ENCODE measurements at places on chromosomes 7 and 10.

DNA sequence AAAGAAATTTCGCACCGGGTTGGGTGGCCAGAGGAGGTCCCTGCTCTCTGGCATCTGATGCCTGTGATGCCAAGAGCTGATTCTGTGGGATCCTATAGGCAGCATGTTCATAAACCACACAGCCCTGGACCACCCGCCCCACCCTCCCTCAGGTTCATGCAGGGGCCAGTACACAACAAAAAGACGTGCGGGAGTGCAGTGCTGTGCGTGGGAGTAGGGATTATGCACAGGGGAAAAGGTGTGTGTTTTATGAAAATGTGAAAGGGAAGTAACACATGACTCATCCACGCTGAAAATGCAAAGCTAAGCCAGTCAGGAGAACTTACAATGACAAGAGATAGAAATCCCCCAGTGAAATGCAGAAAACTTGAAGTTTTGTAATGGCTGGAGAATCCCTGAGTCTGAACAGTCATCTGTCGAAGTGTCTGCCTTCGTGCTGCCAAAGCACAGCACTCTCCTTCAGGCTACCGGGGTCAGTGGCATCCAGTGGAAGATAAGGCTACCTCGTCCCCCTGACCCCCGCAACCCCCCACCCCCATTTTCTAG, 1.1 kb downstream of the KIAA1217 start:
- DNase-seq: peak; percentile 65

DNA sequence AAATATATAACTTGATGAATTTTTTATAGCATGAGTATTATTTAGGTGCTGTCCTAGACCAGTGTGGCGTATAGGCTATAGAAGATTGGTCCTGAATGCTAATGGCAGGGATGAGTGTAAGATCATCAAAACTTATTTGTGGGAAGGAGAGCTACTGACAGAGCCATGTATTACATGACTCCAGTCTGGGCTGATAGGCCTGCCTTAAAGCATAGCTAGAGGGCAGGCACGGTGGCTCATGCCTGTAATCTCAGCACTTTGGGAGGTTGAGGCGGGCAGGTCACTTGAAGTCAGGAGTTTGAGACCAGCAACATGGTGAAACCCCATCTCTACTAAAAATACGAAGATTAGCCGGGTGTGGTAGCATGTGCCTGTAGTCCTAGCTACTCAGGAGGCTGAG, 198.1 kb upstream of the KLF14 start:
- no peak for DNase-seq

DNA sequence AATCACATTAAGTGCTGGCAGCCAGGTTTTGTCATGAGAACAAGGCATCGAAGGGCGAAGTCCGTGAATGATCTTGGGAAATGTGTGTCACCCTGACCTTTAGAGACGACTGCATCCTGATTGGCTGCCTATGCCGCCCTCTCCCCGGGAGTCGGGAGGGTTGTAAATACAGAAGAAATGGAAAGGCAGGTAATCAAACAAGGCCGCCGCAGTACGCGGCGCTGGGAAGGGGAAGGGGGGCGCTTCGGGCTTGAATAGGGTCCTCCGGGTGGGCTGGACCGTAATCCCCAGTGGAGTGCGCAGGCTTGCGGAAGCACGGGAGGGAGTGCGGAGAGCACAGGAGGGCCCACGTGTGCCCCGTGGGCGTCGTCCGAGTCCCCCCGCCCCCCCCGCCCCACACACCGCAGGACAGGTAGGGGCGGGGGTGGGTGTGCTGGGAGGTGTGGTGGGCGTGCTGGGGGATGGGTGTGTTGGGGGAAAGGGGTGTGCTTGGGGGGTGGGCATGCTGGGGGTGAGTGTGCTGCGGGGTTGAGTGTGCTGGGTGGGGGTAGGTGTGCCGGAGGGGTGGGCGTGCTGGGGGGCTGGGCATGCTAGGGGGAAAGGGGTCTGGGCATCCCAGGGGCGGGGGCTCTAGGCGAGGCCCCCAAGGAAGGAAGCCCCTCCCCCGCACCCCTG, 169.4 kb downstream of the ARHGAP12 start:
- DNase-seq: peak; percentile 88

DNA sequence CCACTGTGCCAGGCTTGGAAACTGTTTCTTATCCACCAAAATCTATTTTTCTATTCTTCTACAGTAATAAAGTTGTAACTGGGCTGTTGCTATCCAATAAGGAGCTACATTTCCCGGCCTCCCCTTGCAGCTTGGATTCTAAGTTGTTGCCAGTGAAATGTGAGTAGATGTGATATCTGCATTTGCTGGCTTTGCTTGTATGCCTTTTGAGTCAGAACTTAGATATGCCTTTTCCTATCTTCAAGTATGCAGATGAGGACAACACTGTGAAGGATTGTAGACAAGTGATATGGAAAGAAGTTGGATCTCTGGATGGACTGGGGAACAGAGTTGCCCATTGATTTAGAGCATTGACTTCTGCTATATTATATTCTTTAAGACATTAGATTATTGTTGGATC, 236.9 kb downstream of the REEP3 start:
- no peak for DNase-seq

GRCh38 chr7:83161186-83161585, 1.5 kb downstream of the PCLO start:
- peak; percentile 29 for DNase-seq

DNA sequence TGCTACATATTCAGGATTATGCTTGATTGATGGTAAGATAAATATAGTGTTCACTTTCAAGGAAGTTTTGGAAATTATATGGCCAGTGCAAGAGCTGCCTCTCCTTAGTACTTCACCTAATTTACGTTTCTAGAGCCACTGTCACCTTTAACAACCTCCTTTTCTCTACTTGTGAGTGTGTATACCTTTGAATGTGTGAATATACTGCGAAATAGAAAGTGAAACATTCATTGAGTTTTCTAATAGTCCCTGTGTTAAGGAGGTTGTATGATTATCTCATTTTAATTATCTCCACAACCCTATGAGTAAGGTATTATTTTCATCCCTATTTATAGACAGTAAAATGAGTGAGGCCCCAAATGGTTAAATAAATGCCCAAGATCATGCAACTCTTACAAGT, 1050.5 kb downstream of the XPNPEP1 start:
- DNase-seq: no peak

DNA sequence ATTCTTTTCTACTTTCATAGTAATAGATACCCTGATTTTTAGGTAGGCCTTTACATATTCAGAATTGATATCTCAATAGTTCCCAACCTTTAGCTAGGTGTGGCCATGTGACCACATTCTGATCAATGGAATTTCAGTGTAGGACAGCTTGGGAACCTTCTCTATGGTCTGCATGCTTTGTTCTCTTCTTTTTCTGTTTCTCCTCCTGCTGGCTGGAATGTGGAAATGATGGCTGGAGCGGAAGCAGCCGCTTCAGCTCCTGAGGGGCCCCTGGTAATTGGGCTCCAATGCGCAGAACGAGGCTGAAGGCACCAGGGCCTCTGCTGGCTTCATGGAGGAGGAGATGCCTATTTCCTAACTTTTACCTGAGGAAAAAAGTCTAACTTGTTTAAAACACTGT, 152.6 kb downstream of the ZMYND11 start:
- peak; percentile 29 for DNase-seq

DNA sequence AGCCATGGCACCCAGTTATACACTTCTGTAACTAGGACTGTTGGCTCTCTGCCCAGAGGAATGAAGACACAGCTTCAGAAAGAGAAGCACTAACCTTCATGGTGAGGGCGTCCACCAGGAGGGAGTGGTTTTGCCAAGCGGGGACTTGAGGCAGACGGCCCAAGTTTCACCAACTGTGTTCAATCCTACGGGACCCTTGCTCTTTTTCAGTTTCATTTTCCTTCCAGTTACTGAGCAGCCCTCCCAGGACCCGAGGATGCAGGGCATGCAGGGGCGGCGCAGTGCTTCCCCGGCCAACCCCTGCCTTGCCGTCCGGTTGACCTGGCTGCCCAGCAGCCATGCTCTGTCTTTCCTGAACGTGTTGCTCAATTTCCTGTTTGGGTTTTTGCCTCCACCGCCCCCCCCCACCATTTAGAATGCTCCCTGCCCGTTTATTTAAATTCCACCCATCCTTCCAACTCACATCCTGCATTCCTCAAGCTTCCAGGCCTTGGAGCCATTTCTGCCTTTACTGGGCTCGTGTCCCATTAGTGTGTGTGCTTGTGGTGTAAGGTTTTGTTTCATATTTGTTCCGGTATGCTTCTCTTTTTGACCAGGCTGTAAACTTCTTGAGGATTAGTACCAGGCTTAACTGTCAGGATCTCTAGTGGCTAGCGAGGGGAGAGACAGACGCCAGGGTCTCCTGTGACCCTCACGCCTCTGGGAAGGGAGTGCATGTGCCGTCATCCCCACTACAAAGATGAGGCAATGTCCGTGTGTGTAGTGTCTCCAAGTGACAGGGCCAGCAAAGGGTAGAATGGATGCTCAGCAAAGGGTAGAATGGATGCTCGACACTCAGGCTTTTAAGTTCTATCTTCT, 31.6 kb downstream of the IL15RA start:
- DNase-seq: peak; percentile 17

GRCh38 chr10:14838582-14839304, 637 bp downstream of the HSPA14 start:
- peak; percentile 60 for DNase-seq

DNA sequence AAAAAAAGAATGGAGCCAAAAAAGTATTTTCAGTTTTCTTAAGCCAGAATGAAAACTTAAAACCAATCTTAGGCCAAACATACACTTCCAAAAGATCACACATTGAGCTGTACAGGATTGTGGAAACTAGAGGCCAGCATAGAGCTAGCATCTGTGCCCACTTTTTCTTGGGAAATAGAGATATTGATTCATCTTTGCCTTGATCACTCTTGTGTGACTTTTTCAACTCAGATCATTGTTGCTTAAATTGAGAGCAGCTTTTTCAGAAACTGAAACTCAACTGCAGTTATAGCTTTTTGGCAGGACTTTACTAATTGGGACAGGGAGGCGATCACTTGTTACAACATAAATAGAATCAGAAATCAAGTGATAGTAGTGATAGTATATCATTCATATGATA, 132.2 kb downstream of the PRKG1 start:
- no peak for DNase-seq

DNA sequence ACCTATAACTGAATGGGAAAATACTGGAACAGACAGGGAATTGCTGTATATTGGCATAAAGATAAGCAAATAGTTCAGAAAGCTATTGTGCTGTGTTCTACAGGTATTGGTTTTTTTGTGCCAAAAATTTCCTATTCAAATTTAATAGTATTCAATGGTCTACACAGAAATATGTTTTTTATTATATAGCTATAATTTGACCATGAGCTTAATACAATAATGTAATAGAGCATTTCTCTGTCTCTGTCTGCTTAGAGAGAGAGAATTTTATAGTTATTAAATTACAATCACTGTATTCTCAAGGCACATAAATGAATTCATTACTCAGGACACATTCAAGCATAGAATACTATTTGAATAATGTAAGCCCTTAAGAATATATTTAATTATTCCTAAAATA, 62.3 kb upstream of the FZD8 start:
- no peak for DNase-seq

DNA sequence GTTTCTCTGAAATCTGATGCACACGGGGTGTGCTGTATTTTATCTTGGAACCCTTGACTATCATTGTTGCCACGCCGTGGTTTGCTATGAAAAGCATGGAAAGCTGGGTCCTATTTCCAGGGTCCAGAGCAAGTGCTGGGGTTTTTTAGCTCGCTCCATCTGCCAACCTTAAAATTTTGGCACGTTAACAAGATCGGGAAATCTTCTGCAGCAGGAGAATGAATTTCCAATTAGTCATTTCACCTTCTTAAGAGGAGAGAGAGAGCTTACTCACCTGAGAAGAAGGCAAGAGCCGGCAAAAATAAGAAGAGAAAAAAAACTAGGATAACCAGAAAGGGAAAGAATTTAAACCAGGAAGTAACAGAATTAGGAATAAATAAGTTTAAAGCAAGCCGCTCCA, 223.6 kb upstream of the CELF2 start:
- DNase-seq: no peak

GRCh38 chr7:158530800-158531609, 56.6 kb downstream of the PTPRN2 start:
- no peak for DNase-seq

DNA sequence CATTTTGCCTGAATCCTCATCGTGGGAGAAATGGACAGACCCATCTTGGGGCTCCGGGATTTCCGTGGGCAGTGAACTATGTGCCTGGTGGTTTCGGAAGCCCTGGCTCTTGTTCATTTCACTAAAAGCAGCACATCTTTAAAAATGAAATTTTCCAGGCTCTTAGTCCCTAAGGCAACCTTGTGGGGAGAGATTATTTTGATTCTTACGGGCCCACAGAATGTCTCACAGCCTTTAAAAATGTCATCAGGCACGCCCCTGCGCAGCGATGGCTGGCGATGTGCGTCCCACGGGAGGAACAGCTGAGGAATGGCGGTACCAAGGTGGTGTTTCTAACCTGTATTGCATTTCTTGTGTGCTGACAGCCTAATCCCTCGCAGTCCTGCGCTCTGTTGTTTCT, 189.7 kb downstream of the CCDC3 start:
- no peak for DNase-seq

- peak; percentile 71 for DNase-seq
Observed at GRCh38 chr7:83976302-83976701, 218.3 kb downstream of the SEMA3A start.

DNA sequence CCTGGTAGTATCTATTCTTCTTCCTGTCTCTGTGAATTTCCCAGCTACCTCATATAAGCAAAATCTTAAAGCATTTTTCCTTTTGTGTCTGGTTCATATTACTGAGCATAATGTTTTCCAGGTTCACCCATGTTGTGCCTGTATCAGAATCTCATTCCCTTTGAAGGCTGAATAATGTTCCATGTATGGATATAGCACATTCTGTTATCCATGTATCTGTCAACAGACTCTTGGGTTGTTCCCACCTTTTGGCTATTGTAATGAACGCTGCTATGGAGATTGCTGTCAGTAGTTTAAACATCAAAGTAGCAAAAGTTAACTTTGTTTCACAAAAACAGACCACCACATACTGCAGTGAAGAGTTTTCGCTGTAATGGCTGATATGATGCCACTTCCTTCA, 99.9 kb downstream of the NSUN6 start:
- DNase-seq: no peak

GRCh38 chr7:30155481-30155880, 20.7 kb downstream of the MTURN start:
- no peak for DNase-seq

Data from DMS53 (cell line).